Activated T-cell treated with anti-CD3 and anti-CD28 coated beads for 1 hour (primary cell): ENCODE measurements at places on chromosomes 1 and 21.

DNA sequence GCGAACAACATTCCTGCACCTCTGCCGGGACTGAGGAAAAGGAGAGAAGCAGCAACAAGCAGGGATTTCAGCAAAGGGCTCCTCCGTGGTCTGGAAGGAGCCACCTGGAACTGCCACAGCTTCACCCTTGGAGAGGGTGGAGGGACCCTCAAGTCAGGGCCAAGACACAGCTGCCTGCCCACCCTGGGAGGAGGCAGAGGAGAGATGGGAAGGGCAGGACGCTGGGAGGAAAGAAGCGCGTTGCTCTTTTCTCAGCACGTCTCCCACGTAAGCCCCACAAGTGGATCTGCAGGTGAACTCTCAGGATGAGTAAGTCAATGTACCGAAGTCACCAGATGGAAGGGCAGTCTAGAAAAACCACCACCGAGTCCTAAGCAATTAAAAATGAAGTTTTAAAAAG is 39.6 kb downstream of the SLC19A1 start:
- no peak for DNase-seq

GRCh38 chr1:232319072-232319471 is 310.9 kb downstream of the SIPA1L2 start:
- DNase-seq: no peak

- DNase-seq: no peak
Observed at GRCh38 chr21:42356650-42357049, 5.9 kb upstream of the TFF2 start.

- DNase-seq: no peak
Observed at GRCh38 chr1:220694866-220695382, 4.8 kb downstream of the C1orf115 start.

GRCh38 chr1:239831577-239832355 is 259.9 kb upstream of the FMN2 start:
- DNase-seq: no peak

- no peak for DNase-seq
Observed at GRCh38 chr21:33789697-33790096, 125.9 kb downstream of the ATP5PO start.

- DNase-seq: no peak
Observed at GRCh38 chr1:11156963-11157362, 32.2 kb upstream of the ANGPTL7 start.

DNA sequence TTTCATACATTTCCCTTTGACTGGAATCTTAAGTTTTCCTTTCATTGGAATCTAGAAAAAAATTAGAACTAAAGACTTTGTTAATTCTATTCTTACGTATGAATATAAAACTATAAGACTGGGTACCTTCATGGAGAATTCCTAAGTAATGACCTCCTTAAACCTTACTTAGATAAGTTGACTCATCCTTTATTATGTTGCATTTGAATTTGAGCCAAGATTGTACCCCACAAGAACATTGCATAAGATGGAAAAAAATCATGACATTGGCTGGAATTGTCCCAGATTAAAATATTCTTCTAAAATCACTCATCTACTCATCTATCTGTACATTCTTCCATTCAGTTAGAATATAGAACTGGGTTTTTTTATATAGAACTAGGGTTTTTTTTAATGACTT is 137.4 kb downstream of the C1orf21 start:
- DNase-seq: no peak

DNA sequence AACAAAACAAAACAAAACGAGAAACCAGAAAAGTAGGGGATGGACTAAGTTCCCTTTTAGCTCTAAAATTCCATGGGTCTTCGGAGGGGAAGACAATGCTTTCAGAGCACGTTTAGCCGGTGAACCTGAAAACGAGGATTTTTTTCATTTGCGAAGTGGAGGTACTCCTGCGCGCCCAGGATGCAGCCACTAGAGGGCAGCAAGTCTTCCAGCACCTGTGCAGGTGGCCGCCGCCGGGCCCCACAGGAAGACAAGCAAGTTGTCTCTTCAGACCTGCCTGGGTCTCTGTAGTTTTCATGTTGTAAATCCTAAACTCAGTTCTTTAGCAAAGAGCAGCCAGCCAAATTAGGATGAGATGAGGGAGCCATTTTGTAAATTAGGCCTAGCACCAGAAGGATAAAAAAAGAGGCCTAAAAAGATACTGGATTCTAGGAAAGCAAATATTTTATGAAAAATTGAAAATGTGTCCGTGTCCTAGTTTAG is 17.7 kb upstream of the SNX27 start:
- DNase-seq: peak; percentile 84

DNA sequence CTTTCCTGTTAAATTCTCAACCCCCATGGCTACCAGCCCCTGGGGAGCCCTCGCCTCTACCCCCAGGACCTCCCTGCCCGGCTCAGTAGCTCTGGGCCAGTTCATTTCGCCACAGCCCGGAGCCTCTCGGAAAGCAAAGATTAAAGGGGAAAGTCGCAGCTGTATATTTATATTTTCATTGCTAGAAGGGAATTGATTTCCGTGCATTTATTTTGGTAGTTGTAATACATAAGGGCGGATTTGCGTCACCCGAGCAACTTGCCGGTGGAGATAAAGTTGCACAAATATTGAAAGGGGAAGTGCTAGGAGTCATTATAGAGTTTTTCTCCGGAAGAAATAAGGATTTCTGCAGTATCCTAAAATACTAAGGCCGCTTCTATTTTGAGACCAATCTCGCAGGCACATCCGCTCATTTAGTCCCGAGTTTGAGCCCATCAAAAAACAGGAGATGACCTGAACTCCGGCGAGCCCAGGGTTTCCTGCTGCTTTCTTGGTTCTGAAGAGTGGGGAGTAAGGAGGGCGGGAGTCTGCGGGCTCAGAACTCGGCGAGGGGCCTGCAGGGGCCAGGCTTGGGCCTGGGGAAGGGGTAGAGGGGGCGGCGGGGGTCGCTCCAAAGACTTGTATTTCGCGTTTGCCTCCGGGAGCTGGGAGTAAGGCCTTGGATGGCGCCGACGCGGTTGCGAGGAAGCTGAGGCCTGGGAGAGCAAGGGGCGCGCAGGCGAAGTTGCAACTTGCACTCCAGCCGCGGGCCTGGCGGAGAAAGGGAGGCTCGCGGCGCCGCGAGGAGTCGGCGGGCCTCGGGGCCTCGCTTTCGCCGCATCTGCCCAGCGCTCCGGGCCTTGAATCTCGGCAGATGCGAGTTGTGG is 2.5 kb upstream of the HLX start:
- DNase-seq: no peak

DNA sequence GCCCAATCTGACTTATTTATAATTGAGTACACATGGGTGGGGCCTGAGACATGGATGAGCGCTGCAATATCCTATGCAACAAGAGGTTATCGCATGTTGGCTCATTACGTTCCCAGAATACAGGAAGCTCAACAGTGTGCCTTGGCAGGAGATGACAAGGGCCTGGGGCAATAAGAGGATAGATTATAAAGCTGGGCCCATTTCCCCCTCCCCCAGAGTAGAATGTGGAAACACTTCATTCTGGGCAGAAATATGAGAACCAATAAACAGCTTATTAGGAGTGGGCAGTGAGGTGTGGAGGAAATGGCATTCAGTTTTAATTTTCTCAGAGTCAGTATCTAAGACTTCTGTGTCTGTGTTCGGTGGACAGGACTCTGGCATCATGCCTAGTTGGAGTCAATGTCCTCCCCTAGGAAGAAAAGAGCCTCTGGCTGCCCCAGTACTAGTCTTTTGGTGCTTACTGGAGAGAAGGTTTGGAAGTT is 92.8 kb downstream of the PIK3R3 start:
- DNase-seq: no peak

GRCh38 chr1:193850745-193851144 is 664.3 kb upstream of the B3GALT2 start:
- DNase-seq: no peak

DNA sequence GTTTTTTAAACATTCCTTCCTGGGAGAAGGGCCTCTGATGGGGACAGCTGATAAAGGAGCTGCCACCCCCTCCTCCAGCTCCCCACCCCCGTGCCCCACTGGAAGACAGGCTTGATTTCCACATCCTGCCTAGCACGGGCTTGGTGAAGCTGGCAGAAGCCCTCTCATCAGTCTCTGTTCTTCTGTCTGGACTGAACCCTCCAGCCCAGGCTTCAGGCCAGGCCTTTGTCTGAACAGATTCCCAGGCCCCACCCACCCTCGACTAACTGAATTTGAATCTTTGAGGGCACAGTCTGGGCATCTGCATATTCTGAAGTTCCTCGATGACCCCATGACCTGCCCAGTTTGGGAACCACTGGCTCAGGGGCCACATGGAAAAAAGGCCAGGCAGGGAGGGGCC is 75.3 kb downstream of the CD58 start:
- no peak for DNase-seq

DNA sequence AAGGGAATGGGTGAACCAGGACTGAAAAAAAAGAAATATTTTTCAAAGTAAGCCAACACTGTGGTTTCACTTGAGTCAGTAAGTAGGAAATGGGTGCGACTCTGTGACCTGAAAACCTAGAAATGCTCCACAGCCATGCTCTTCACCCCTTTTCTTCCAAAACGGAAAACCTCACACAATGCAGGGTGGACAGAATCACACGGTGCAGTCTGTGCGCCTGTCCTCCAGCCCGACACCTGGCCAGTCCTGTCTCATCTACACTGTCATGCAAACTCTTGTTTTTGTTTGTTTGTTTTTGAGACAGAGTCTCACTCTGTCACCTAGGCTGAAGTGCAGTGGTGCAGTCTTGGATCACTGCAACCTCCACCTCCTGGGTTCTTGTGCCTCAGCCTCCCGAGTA is 53.3 kb downstream of the B3GALT5 start:
- DNase-seq: no peak

DNA sequence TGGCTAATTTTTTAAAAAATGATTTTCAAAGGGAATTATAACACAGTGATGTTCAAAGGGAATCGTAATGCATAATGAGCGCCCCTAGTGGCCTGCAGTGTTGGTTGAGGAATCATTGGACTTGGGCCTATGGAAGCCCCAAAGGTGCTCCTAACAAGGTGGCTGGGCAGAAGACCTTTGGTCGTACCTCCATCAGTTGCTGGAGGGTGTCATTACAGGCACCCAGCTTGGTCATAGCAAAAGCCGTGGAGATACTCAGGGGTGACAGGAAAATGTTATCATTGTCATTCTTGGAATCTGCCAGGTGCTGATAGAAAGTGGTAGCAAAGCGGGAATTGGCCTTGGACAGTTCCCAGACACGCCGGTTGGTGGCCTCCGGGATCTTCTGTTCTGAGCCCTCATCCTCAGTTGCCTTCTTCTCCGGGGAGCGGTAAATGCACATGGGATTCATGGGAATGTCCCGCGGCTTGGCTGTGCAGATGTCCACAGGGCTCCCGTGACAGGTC is 2.7 kb downstream of the SERPINC1 start:
- DNase-seq: no peak

GRCh38 chr1:34850382-34850781 is 9.2 kb downstream of the SMIM12 start:
- no peak for DNase-seq

- DNase-seq: peak; percentile 60
Observed at GRCh38 chr1:93847811-93848288, 31.2 kb downstream of the DNTTIP2 start.

GRCh38 chr1:99233446-99233845 is 30.8 kb upstream of the PLPPR4 start:
- no peak for DNase-seq

GRCh38 chr1:201369209-201369608 is 8.3 kb downstream of the TNNT2 start:
- DNase-seq: no peak

- DNase-seq: no peak
Observed at GRCh38 chr1:218735436-218736032, 390.4 kb downstream of the TGFB2 start.

- no peak for DNase-seq
Observed at GRCh38 chr1:112579801-112580510, 39.0 kb downstream of the ST7L start.

- no peak for DNase-seq
Observed at GRCh38 chr1:191453487-191453886, 704.8 kb upstream of the RGS18 start.

- DNase-seq: no peak
Observed at GRCh38 chr21:44064852-44065403, 42.3 kb upstream of the PWP2 start.
